Lung (tissue), 17 donors: ENCODE measurements at places on chromosomes 7 and 10. TPM values are rescaled to one million over a fixed set of nuclear protein-coding genes. Genes with fewer than 3 reads are reported as not detected.

DNA sequence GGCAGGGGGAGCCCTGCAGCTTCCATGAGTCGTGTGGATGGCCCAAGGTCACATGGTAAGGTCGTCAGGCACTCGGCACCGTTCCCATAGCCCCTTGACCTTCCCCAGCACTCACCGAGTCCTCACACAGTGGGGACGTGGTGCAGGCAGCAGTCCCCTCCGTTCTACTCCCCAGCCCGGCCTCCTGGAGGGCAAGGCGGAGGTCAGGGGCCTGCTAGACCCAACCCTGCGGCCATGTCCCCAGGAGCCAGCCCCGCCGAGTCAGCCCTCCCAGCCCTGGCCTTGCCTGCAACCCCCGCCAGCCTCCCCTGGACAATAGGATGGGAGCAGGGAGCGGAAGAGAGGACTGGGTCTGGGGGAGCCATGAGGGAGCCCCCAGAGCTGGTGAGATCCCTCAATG, 65.2 kb downstream of the ELFN1 start:
- no peak for DNase-seq

DNA sequence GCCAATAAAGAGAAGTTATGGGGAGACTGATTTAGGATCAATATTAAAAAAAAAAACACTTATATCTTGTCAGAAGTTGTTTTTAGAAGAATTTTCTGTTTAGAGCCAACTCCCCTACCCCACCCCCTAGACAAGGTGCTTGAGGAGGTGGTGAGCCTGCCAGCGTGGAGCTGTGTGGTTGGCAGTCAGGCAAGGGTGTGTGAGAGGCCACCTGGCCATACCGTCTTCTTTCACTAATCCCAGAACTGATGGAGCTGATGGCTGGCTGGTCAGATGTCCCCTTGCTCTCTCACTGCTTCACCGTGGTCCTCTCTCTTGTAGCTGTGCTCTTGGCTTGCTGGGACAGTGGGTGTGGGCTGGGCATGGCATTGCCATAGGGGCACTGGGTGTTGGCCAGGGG, 34.3 kb downstream of the NACAD start:
- no peak for DNase-seq

- no peak for DNase-seq
Measured at GRCh38 chr10:7944215-7944480, 110.3 kb upstream of the GATA3 start.

DNA sequence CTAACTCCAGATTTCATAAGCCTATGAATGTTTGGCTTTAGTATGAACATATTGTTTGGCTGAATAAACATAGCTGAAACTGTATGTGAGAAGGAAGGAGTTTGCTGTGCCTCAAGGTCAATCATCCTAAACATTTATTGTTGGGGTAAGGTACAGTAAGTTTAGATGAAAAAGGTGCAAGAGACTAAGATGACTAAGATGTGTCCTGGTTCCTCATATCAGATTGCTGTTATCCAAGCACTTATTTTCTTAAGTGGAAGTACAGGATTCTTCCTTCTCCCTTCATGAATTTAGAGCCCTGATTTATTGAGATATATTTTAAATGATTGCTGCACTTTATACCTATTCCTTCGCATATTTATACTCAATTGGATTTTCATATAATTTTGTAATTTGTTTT, 12.2 kb downstream of the MDFIC start:
- no peak for DNase-seq

DNA sequence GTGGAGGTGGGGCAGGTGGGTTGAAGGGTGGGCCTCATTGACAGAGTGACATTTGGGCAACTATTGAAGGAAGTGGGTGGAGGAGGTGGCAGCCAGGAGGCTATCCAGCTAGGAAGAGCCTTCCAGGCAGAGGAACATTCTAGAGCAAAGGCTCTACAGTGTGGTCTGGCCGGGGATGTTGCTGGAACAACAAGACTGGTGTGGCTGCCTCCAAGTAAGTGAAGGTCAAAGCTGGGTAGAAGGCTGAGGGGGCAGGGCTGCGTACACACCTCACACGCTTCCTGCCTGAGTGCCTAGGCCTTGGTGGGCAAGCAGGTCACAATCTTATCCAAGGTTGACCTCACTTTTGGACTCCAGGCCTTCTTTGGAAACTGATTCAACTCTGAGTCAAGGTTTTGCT, 6.6 kb downstream of the CPA1 start:
- DNase-seq = no peak

DNA sequence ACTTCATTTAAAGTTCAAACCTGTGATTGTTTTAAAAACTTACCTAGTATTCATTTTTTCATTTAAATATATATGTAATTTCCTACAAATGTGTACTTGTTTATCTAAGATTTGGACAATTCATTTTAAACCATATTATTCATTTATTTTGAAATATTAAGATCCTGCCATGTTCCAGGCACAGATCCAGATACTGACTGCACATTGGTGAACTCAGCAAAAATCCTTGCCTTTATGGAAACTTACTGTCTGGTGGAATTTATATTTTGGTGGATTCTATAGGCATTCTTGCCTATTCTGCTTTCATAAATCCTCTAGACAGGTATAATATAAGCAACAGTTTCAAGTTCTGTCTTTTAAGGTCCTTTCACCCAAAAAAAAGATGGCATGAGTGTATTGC, 48.3 kb upstream of the RPA3 start:
- no peak for DNase-seq

- no peak for DNase-seq
Measured at GRCh38 chr7:158606671-158607424, 19.2 kb upstream of the PTPRN2 start.

GRCh38 chr7:96179837-96180236, 142.1 kb downstream of the SLC25A13 start:
- DNase-seq = no peak

- DNase-seq = peak; percentile 32
Measured at GRCh38 chr7:30524545-30524944, 19.9 kb upstream of the GGCT start.

GRCh38 chr10:25683344-25683743, 250.7 kb upstream of the MYO3A start:
- no peak for DNase-seq

DNA sequence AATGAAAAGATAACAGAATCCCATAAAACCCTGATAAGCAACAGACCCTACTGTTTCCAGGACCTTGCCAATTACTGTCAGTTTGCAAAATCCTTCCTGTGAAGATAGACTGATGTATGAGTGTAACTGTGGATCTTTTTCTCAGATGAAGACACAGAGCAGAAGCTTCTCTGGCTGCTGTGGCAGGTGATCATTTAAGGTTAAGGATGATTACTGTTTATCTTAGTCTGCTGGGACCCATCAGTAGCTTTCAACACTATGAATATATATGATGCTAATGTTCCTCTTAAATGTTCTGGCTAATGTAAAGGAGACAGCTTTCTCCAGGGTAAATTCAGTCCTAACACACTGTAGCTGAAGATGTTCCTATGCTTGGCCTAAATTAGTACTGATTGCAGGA, 56.0 kb upstream of the CTTNBP2 start:
- DNase-seq = no peak

GRCh38 chr7:16034353-16034752, 347.9 kb upstream of the MEOX2 start:
- no peak for DNase-seq

DNA sequence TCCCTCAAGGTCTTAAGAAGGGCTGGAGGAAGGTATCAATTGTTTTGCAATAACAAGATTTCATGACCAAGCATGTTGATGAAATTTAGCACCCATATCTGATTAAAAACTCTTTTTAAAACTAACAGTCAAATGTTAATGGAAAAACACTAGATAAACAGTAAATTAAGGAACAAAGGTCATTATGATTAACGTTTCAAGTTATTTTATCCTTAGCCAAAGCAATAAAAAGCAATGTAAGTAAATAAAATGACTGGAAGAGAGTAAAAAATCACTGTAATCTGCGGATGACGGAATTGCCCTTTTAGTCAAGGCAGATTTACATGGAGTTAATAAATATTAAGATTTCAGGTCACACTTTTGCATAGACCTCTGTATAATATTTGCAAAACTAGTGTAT, 179.5 kb upstream of the KLF6 start:
- DNase-seq = no peak

- DNase-seq = no peak
Measured at GRCh38 chr7:38669965-38670520, 38.9 kb upstream of the AMPH start.

- peak; percentile 32 for DNase-seq
Measured at GRCh38 chr7:74164985-74165456, 9.1 kb upstream of the EIF4H start.

GRCh38 chr7:87934699-87935383, 790 bp downstream of the ADAM22 start:
- DNase-seq = peak; percentile 42

DNA sequence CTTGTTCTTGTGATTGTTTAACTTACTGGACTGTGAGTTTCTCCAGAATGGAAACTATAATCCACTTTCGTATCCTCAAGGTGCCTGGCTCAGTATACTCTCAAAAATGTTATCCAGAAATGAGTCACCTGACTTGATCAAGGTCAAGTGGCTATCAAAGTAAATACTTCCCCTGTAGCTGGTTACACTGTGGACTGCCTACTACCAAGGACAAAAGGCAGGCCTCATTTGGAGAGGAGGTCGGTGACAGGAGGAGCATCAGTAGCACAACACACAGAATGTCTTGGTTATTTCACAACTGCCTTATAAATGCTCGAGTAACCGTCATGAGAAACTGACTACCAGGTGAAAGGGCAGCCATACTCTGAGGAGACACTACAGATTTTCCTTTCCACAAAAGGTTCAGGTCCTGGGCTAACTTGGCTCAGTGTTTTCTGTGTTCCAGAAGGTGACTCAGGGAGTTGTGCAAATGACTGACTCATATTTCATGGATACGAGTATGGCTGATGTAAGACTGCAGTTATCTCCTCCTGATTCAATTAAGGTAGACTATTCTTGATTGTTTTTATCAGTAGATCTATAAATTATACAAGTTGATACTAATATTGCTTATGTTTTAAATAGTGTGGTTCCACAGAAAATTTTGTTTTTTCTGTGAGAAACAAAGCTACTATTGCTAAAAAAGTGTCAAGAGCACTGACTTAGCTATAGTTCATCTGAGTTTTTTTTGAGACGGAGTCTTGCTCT, 4.2 kb upstream of the CCNY start:
- DNase-seq = no peak

- DNase-seq = peak; percentile 80
Measured at GRCh38 chr10:63583909-63584724, 62.9 kb downstream of the REEP3 start.

- DNase-seq = no peak
Measured at GRCh38 chr10:128064970-128065580, 61.1 kb downstream of the MKI67 start.

GRCh38 chr10:3113343-3113720, 46.0 kb downstream of the PFKP start:
- DNase-seq = no peak

DNA sequence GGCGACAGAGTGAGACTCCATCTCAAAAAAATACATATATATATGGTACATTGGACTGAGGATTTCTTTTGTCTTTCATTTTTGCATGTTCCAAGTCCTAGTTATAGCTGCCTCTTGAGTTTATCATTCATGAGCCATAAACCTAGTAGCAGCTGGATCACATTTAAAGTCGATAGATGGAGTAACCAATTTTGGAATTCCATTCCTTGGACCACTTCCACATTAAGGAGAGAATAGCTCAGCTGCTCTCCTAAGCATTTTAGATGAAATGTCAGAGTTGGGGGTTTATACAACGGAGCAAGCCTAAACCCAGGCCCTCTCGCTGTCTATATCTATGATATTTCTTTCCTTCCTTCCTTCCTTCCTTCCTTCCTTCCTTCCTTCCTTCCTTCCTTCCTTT, 141.2 kb downstream of the LYZL1 start:
- peak; percentile 83 for DNase-seq

DNA sequence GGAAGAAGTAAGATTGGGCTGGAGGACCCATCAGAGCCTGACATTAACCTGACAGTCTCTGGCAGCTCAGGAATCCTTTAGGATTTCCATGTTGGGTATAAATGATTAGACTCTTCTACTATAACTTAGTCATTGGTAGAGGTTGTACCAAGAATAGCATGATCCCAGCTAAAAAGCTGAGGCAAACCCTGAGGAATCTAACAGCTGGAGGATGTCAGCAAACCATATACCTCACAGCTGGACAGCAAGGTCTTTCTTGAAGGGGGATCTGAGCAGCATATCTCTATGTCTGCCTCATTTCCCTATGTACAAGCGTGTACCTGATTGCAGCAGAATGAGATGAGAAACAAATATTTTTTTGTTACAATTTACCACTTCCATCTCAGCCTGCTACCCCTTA, 103.2 kb downstream of the NPSR1 start:
- no peak for DNase-seq

DNA sequence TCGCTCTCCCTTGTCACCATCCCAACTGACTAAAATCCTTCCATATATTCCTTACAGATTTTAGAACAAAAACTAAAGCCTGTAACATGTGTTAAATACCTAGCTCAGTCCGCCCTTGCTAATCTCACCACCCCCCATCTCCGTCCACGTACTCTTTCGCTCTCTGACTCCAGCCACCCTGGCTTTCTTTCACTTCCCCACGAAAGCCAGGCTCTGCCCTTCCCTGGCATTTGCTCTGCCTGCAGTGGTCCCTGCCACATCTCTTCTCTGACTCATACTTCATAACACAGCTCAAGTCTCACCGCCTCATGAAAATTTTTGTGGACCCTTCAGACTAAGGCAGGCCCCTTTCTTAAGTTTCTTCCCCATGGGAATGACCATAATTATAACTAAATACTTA, 11.7 kb upstream of the GPAM start:
- DNase-seq = no peak

GRCh38 chr7:129828989-129829736, 123.6 kb downstream of the UBE2H start:
- DNase-seq = peak; percentile 69

DNA sequence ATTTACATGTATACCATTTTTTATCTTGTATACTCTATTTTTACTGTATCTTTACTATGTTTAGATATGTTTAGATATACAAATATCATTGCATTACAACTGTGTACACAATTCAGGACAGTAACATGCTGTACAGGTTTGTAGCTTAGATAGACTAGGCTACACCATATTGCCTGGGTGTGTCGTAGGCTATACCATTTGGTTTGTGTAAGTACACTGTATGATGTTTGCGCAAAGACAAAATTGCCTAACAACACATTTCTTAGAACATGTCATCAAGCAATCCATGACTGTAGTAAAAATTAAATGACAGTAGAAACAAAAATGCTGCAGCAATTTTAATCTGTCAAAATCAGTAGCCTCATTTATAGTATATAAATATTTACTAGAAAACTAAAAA, 812.2 kb downstream of the GRM8 start:
- no peak for DNase-seq

DNA sequence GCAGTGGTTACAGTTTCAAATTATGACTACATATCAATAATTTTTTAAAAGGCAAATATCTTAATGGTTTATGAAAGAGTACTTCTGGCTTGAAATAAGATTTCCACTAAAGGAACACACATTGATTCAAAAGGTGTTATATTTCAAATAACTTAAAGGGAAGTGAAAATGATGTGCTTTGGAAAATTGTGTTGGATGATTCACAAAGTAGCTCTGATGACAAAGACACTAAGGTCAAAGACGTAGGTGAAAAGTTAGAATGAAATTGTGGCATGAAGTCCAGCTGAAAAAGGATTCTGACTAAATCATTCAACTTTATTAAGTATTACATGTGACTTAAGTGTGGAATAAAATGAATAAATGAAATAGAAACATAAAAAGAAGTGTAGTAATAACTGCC, 20.8 kb upstream of the OR2A5 start:
- DNase-seq = no peak

Gene RAPGEF5
- 35.8 TPM for polyA plus RNA-seq

Gene POR
- 243 TPM for polyA plus RNA-seq

Gene NFKB2
- polyA plus RNA-seq = 114 TPM

Gene AKR1C4
- polyA plus RNA-seq = not detected
